ENCODE measurements at places on chromosomes 2 and 18.

- DNase-seq: no peak
These were observed 57.8 kb downstream of the FBLN7 start for GRCh38 chr2:112195950-112196349.

GRCh38 chr2:112151701-112152440 is 13.7 kb downstream of the FBLN7 start:
- DNase-seq: no peak

GRCh38 chr2:14712111-14712510 is 79.6 kb downstream of the LRATD1 start:
- no peak for DNase-seq

GRCh38 chr2:33134791-33135560 is 188.2 kb downstream of the LTBP1 start:
- no peak for DNase-seq

DNA sequence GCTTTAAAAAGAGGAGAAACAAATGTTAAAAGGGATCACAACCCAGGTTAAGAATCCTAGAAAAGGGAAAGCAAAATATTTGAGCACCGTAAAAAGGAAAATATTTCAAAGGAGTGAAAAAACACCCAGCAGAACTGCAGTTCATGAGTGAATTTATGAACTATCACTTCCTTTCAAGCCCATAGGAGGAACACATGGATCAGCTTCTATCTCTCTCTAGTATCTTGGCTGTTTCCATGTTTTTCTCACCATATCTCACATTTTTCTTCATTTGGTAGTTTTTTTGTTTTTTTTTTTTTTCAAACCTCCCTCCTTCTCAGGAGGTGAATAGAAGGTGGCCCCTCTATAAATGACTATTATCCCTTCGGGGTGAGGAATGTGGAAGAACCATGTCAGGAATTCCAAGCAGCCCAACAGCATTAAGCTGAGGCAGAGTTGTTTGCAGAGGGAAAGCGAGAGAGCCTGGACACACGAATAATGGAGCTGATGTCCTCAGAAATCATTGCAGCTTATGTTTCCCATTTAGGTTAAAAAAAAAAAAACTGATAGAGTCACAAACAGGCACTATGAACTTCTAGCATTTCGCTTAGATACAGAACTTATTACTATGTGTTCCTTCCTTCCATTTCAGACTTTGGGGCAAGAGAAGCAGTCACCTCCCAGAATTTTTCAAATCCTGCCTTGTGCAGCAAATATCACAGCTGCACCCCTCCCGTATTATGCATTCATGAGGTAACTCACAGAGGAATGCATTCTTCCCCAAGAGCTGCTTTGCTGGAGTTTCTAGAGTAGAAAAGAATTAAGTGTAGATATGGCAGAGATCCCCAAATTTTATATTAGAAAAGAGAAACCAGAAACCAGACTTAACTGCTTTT is 315.6 kb downstream of the IRS1 start:
- no peak for DNase-seq

DNA sequence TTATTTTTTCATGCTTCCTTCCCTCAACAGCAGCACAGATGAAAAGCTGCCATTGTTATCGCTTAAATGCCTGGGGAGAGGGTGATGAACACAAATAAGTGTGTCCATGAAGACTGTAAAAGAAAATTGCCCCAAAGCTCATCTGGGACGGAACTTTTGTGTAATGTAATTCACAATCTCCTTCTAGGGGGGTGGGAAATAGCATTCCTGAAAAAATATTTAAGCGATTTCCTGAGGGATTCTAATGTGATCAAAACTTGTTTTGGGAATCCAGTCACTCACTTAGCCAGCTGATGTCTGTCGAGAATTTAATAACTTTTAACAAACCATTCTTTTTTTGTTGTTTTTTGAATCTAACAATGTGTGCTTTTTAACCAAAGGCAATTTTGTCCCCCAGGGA is 427.9 kb downstream of the PLCL1 start:
- no peak for DNase-seq

GRCh38 chr2:229313591-229313990 is 42.5 kb upstream of the PID1 start:
- DNase-seq: no peak

GRCh38 chr18:33282709-33283333 is 157.7 kb downstream of the CCDC178 start:
- no peak for DNase-seq

DNA sequence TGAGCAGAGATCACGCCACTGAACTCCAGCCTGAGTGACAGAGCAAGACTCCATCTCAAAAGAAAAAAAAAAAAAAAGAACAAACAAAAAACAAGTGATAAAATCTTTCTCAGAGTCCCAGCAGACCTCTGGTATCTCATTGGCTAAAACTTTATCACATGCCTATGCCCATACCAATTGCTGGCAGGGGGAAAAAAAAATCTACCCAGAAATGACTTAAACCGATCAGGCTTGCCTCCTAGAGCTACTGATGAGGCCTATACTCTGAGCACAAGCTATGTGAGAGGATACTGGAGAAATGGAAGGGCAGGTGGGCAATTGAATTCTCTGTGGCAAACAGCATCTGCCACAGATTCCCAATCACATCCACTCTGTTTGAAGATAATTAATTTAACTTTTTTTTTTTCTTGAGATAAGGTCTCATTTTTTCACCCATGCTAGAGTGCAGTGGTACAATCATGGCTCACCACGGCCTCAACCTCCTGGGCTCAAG is 49.0 kb downstream of the FBXO36 start:
- DNase-seq: no peak

GRCh38 chr18:31658670-31659575 is 25.5 kb downstream of the B4GALT6 start:
- no peak for DNase-seq

GRCh38 chr2:26573241-26573925 is 67.8 kb downstream of the CIB4 start:
- no peak for DNase-seq

GRCh38 chr18:54766634-54767033 is 61.6 kb upstream of the RAB27B start:
- DNase-seq: no peak
